ENCODE measurements at places on chromosomes 2 and 18.

GRCh38 chr2:6973895-6974545 is 56.8 kb downstream of the RNF144A start:
- DNase-seq: no peak

- DNase-seq: no peak
These were observed 216.1 kb downstream of the KCNJ3 start for GRCh38 chr2:154914561-154914960.

DNA sequence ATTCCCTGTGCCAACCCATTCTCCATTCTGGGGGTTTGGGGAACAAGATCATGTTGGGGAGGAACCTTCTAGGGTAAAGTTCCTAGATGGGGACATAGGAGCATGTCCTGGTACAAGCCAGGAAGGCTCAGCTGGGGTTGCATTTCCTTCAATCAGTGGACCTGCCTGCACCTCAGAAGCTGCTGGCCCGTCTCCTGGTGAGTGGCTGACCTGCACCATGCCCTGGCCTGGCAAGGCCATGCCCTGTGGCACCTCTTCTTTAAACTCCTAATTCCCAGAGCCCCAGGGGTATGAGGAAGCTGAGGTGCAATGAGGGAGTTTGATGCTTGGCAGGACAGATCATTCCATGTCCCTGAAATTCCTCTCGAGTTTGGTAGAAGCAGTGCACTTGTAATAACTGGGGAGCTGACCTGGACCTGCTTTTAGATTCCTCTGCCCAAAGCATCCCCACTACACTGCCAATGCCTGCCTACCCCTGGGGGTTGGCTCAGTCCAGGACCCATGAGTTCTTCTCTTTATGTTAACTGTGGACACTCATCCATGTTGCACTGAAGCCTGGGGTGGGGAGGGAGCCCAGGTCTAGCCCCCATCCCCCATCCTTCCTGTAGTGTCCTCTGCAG is 25.3 kb downstream of the MROH2A start:
- DNase-seq: no peak

GRCh38 chr18:3269241-3269913 is 7.4 kb downstream of the MYL12B start:
- DNase-seq: no peak
